ENCODE measurements at places on chromosomes 11 and 22.

DNA sequence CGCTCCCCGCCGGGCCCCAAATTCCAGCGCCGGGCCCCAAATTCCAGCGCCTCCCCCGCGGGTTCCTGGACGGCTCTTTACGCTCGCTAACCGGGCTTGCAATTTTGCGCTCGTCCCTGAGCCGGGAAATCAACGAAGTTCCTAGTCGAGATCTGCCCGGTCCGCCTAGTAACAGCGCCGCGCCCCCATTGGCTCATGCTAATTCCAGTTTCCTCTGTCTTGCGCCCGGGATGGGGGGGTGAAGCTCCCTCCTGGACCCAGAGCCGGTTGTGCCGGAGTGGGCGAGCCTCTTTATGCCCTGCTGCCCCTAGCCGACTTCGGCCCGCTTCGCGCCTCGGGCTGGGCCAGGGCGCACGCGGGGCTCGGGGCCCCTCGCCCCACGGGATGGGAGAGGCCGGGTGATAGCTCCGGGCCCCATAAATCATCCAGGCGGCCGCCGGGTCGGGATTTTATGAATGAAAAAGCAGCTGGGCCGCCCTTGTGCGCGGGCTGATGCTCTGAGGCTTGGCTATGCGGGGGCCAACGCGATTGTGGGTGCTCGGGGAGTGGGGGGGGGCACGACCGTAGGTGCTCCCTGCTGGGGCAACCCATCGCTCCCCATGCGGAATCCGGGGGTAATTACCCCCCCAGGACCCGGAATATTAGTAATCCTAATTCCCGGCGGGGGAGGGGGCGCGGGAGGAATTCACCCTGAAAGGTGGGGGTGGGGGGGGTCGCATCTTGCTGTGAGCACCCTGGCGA lies 1.8 kb upstream of the CCND1 start:
- DNase-seq = peak; percentile 84

- no peak for DNase-seq
These were observed 34.6 kb upstream of the PDGFD start for GRCh38 chr11:104198576-104198975.

GRCh38 chr11:111756097-111756496 lies 10.1 kb downstream of the PPP2R1B start:
- no peak for DNase-seq

- DNase-seq = no peak
These were observed 7.4 kb upstream of the DGKZ start for GRCh38 chr11:46339816-46340215.
